ENCODE measurements at places on chromosomes 6 and 20. TPM values are rescaled to one million over a fixed set of nuclear protein-coding genes. Genes with fewer than 3 reads are reported as not detected.

AGER gene
- total RNA-seq: 47.4 TPM

POU3F2 gene
- total RNA-seq: not detected

RAB44 gene
- not detected for total RNA-seq

FOXC1 gene
- not detected for total RNA-seq

C20orf202 gene
- total RNA-seq: 0.26 TPM

NMBR gene
- not detected for total RNA-seq

EYA4 gene
- not detected for total RNA-seq

MYL9 gene
- total RNA-seq: 0.61 TPM

KCNK16 gene
- not detected for total RNA-seq

PRKN gene
- 1.5 TPM for total RNA-seq

ARFGEF2 gene
- 19.8 TPM for total RNA-seq

FOXQ1 gene
- not detected for total RNA-seq

C20orf204 gene
- total RNA-seq: 9.8 TPM

TAP1 gene
- total RNA-seq: 315 TPM

BTN3A1 gene
- 154 TPM for total RNA-seq

CITED2 gene
- 80.4 TPM for total RNA-seq

NCOA5 gene
- total RNA-seq: 32.8 TPM

MRPL18 gene
- 58.9 TPM for total RNA-seq

TGM2 gene
- 0.50 TPM for total RNA-seq

ZNF76 gene
- 66.0 TPM for total RNA-seq

MCHR2 gene
- total RNA-seq: not detected

ASIP gene
- total RNA-seq: not detected

ALDH8A1 gene
- 1.4 TPM for total RNA-seq

Measured in activated naive CD8-positive, alpha-beta T cell treated with anti-CD3 and anti-CD28 coated beads, Interleukin-2, amount 10 ng/mL, durations not matched to agents 7 days and 5 days (primary cell).